Activated naive CD4-positive, alpha-beta T cell (primary cell): ENCODE measurements at places on chromosomes 16 and 17.

DNA sequence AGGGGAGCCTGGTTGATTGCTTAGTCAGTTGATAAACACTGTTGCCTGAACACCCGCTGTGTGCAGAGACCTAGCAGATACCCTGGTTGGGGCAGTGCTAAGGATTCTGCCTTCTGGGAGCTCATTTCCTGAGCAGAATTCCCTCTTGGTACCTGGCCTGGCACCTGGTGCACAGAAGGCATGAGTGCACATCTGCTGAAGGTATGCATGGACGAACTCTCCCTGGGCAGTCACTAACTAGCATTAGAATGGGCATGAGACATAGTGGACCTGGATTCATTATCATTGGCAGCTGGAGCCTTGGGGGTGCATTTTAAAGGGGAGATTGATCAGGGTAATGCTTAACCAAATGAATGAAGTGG, 13.1 kb downstream of the ADCY7 start:
- DNase-seq, result no peak

GRCh38 chr17:36212966-36213365, 2.1 kb downstream of the CCL4L2 start:
- no peak for DNase-seq

GRCh38 chr16:10385725-10386516, at the start of gene ATF7IP2:
Gene ATF7IP2, plus strand, starts transcription at chr16:10386061. Its CDS starts 44,560 bp downstream, at chr16:10430621.
- peak; percentile 67 for DNase-seq

GRCh38 chr17:61495161-61495857, 43.1 kb downstream of the TBX4 start:
- DNase-seq, result no peak

DNA sequence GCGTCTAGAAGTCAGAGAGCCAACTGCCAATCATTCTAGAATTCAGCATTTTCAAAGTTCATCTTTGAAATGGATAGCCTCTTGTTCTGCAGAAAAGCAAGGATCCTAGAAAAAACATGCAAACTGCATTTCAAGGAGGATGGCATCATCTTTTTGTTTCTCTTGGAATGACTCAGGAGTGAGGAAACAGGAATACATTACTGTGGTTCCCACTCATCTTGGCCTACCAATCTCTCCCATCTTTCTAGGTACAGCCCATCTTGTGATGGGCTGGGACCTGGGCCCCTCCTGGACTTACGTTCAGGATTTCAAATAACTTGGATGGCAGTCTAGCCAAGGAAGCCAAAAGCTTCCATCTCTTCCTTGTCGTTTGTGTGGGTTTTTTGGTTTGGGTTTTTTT, 363.4 kb downstream of the CDH13 start:
- DNase-seq, result no peak

DNA sequence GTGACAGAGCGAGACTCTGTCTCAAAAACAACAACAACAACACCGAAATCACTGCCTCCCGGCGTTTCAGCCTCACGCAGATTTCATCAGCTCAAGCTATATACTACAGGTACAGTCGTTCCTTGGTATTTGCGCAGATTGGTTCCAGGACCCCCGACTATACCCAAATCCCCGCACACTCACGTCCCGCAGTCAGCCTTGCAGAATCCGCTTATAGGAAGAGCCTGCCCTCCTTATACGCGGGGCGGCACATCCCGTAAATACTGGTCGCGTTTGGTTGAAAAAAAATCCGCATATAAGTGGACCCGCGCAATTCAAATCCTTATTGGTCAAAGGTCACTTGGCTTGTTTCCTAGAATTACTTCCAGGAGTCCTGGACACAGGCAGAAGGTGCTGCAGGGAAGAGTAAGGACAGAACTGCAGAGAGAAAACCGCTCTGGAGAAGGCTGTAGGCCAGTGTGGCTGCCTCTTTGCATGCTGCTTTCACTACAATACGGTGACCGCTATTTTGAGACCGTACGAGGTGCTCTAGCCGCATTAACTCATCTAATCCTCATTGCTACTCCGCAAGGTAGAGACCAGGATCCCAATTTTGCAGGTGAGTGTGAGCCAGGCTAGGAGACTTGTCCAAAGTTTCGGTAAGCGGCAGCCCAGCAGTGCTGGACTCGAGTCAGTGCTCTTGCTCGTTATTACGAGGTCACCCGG, 718 bp downstream of the NDUFAB1 start:
- no peak for DNase-seq

DNA sequence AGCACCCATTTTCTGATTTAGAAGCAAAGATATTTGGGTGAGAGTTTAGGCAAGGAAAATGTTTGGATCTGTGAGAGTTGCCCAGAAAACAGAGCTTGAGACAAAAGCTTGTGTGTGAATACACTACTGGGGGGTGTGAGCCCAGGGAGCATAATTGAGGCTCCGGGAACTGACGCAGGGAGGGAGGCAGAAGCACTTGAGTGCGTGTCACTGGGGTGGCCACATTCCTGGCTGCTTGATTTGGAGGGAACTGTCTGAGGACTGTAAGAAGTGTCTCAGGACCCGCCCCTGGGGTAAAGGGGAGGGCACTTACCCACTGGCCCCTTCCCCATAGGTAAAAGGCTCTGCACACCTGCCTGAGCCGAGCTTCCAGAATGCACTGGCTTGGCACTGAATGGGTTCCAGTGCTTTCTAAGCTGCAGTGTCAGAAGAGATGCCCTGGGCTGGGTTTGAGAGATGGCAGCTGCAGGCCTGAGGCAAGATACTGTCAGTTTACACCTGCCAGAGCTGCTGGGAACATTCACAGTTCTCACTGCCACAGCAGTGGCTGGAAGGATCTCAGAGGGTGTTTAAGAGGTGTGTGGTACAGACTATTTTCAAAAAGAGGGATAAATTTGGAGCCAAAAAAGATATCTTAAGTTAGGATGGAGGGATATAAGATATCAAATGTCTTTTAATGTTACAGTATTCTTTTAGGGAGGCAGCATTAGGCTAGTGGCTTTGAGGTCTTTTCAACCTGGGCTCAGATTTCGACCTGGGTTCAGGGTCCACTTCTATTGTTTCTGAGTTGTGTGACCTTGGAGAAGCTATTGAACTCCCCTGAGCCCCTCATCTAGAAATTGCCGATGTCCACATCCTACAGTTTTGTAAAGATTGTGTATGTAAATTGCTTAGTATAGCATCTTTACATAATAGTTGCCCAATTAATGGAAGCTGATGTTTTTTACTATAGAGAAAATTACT, 6.9 kb upstream of the TEX2 start:
- no peak for DNase-seq

GRCh38 chr16:78396046-78396445, 296.6 kb downstream of the WWOX start:
- DNase-seq, result no peak

- no peak for DNase-seq
Observed at GRCh38 chr17:46115699-46116098, 77.5 kb downstream of the KANSL1 start.

DNA sequence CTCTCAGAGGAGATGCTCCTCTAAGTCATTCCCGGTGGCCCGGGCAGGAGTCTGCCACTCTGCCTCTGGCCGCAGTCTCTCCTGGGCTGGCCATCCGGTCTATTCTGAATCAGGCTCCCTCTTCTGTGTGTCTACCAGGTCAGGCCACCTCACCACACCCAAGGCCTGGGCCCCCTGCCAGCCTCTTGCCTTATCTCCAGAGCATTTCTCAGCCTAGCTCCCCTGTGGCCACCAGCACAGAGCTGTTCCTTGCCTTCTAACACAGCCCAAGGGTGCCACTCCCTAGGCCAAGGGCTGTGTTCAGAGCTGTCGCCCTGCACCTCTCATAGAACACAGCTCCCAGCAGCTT, 55.3 kb downstream of the MYO18A start:
- DNase-seq, result no peak

DNA sequence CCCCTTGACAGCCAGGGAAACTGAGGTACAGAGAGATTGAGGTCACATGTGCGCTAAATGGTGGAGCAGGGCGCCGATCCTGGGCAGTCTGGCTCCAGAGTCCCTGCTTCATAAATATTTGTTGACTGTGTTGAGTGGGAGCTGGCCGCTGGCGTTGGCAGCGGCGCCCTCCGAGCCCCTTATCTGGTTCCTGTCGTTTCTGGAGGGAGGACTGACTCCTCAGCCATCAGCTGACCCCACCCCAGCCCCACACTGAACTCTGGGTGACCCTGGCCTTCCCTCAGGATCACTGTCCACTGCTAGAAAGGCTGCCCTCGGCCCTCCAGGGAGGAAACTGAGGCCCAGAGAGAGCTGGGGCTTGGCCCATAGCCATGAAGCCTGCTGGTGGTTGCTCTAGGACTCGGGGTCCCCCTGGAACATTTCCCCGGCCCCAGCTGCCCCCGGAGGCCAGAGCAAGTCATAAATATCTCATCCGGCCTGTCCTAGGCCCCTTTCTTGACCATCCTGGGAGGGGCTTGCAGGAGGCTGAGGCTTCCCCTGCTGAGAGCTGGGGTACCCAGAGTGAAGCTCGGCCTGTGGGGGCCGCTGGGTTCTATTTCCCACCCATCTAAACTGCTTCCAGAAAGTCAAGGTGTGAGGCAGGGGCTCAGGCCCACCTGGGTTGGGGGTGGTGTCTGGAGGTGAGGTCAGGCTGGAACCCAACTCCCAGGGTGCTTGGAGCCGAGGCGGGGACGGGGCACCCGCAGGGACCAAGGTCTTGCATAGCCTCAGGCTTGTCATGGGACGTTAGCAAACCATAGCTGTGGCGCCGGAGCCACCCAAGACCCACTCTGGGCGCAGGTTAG, 51.7 kb upstream of the GSE1 start:
- DNase-seq, result no peak

DNA sequence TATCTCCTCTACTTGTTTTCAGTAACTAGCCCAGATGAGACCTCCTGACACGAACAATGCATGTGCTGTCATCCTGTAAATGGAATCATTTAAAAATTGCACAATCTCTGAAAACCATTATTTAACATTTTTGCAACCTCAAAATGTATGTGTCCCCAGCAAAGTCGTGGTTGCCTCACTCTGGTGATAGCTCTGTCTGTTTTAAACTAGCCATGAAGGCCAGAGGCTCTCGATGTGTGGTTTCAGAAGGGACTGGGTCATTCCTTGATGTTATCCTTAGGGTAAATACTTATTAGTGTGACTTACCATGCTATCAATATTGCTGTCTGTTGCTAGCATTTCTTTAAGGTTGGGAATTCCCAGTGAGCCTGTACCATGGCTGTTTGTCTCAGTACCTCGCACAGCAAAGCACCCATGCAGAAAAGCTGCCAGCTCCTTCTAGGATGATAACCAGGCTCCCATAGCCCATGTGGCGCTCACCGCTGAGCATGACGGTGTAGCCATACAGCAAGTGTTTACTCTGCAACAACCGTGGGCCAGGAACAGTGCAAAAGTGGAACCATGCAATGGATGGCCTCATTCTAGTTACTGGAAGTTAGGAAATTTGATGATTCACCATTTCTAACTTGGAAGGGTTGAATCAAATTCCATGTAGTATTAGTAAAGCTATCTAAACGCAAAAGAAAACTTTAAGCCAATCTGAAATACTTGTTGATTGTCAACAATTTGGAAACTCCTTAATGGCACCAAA, 2.9 kb upstream of the PGS1 start:
- no peak for DNase-seq

GRCh38 chr17:37233036-37233435, 142.7 kb upstream of the C17orf78 start:
- DNase-seq, result no peak

DNA sequence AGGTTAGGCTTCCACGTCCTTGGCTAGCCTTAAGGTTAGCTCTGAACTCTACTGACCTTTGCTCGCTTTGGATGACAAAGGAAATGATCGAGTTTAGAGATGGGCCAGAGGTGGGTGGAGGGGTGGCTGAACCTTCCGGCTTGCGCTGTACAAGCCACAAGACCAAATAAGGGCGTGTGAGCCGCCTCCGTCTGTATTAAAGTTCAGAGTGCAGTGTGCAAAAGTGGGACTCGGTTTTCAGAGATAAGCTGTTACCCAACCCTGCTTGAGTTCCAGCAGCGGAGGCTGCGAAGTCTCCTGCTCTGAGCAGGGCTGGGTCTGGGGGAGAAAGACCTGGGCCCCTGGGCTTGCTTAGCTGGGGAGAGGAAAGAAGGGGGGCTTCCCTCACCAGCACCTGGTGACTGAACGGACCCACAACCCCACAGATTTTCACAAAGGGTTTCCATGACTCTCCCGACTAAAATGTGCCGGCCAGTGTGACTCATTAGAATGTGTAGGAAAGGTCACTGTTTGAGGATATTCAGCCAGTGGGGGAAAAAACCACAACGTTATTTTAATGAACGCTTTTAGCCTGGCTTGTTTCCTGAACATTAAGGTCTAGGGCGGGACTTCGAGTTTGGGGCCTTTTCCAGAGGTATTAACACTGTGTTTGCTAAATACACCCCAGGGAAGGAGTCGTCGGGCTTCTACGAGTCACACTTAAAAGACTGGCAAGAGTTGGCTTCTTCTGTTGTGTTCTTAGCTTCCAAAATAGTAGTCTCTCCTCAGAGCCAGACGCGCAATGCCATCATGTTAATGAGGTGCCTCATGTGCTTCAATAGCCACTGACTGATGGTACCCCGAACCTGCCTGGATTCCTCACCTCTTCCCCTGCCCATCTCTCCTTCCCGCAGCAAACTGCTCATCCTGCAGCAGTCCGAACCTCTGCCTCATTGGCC, 67.0 kb downstream of the CENPV start:
- DNase-seq, result peak; percentile 45

GRCh38 chr16:30018731-30019158, 4.3 kb upstream of the C16orf92 start:
- DNase-seq, result no peak

DNA sequence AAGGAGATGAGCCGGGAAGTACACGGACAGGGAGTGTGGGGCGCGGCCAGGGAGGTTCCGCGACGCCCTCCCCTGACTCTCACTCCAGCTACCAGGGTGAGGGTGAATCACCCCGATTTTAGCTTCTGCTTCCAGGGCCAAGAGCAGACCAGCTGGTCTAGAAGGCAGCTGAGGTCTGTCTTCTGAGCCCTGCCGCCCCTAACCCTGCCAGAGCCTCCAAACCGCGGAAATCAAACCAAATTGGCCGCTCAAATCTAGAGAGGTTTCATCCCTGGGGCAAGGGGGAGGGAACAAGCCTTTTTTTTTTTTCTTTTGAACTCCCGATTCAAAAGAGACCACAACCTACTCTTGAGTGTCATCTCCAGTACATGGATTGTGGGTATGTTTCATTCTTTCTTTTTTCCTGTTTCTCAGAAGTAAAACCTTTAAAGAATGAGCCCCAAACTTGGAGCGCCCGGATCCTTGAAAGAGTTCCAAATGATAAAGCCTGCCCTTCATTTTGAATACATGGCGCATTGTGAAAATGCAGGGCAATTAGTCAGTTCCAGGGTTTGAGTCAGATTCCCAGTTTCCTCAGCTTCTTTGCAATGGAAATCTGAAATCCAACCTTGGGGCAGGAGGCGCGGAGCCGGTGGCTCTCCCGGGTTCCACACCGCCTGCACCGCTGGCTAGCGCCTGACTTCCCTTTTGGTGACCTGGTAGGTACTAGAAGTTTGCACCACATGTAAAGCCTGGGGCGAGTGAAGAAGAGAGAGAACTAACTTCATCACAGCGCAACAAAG, 16.5 kb upstream of the ZFHX3 start:
- DNase-seq, result no peak

DNA sequence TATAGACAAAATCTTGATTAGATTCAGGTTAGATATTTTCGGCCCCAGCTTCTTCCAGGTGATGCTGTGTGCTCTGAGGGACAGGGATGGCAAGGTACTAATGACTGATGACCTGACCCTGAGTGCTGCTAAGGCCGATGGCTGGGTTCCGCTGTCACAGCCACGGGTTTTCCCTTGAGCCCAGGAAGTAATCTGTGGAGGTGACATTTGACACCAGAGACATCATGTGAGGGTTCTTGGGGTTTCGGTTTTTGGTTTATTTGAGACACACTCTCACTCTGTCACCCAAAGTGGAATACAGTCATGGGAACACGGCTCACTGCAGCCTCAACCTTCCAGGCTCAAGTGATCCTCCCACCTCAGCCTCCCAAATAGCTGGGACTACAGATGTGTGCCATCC, 9.8 kb downstream of the OTOP3 start:
- DNase-seq, result no peak
